ENCODE measurements at places on chromosomes 12 and 14.

DNA sequence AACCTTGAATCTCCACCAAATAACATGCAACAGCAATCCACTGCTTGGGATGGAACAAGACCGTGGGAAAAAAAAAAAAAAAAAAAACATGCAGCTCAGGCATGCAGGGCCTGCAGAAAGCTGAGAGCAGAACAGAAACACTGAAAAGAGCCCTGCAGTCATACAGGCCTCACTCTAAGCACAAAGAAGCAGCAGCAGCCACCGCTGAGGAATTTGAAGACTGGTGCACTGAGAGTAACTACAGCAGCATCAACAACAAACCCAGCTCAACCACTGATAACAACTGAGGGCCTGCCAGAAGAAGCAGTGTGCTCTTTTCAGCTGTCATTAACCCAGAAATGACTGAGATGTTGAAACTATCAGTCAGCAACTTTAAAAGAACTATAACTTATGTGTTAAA, 354.7 kb upstream of the TMTC1 start:
- no peaks in the 10 kb centered on the region for H3K36me3 ChIP-seq
- H3K4me3 ChIP-seq: no peak overlapping the region
- no peaks in the 10 kb centered on the region for H3K4me1 ChIP-seq
- no peak overlapping the region for H3K27ac ChIP-seq
- peak; percentile 33 for DNase-seq

- peak; percentile 13 for DNase-seq
- no peaks in the 10 kb centered on the region for H3K27me3 ChIP-seq
- no peak overlapping the region for H3K27ac ChIP-seq
- H3K4me1 ChIP-seq: no peaks in the 10 kb centered on the region
Observed at GRCh38 chr12:24993793-24994192, 44.9 kb upstream of the BCAT1 start.

DNA sequence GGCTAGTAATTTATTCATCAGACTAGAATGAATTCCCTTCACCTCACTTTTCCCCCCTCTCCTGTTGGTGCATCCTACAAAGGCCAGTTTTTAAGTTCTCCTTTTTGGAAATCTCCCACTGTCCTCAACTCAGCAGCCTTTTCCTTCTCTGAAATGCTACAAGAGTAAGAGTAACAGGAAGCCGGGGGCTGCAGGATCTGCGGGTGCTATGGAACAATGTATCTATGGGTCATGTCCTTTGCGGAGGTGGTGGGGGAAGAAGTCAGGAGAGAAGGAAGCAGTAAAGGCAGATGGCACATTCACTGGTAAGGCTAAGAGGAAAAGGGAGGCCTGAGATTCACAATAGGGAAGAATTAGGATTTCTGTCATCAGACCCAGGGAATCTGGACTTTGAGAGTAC, 22.2 kb upstream of the TESC start:
- no peak overlapping the region for H3K27ac ChIP-seq
- H3K36me3 ChIP-seq: no peaks in the 10 kb centered on the region
- H3K4me3 ChIP-seq: no peak overlapping the region
- H3K4me1 ChIP-seq: peaks cover 13% of the 10 kb centered on the region
- DNase-seq: no peak

- no peaks in the 10 kb centered on the region for H3K27me3 ChIP-seq
- H3K4me1 ChIP-seq: no peaks in the 10 kb centered on the region
- H3K4me3 ChIP-seq: no peak overlapping the region
- H3K36me3 ChIP-seq: no peaks in the 10 kb centered on the region
- no peak for DNase-seq
- H3K27ac ChIP-seq: no peak overlapping the region
Observed at GRCh38 chr12:3251691-3252090, 174.5 kb downstream of the TSPAN9 start.

- H3K4me1 ChIP-seq: peaks cover 64% of the 10 kb centered on the region
- no peak overlapping the region for H3K27ac ChIP-seq
- no peak for DNase-seq
- no peaks in the 10 kb centered on the region for H3K27me3 ChIP-seq
- no peak overlapping the region for H3K4me3 ChIP-seq
Observed at GRCh38 chr14:68968721-68969120, 10.4 kb downstream of the ACTN1 start.

GRCh38 chr12:69097619-69098368, 141.6 kb upstream of the CPSF6 start:
- H3K27ac ChIP-seq: no peak overlapping the region
- DNase-seq: no peak
- peaks cover 24% of the 10 kb centered on the region for H3K4me1 ChIP-seq
- no peaks in the 10 kb centered on the region for H3K27me3 ChIP-seq
- no peaks in the 10 kb centered on the region for H3K36me3 ChIP-seq

DNA sequence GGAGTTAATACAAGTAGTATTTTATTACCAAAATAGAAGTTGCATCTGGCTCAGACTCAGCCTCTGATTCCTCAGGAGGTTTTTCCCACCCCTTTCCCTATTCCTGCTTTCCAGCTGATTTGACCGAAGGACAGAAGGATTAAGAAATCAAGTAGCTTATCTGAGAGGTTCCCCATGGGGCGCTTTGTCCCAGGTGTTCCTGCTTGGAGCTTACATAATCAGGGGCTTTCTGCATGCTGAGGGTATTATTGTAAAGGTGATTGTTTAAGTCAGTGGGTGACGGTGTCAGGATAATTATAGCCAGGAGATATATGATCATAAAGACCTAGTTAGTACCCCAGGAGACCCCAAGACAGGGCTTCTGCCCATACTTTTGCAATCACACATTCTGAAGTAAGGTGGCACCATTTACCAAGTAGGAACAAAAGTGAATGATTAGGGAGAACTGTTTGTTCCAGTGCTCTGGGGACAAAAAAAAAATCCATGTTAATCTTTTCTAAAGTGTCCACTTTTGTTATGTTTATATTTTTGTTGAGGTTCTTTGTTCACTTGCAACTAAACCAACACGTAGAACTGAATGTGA, 921.3 kb downstream of the NRXN3 start:
- no peaks in the 10 kb centered on the region for H3K36me3 ChIP-seq
- no peaks in the 10 kb centered on the region for H3K27me3 ChIP-seq
- H3K27ac ChIP-seq: no peak overlapping the region
- DNase-seq: peak; percentile 22
- no peak overlapping the region for H3K4me3 ChIP-seq

DNA sequence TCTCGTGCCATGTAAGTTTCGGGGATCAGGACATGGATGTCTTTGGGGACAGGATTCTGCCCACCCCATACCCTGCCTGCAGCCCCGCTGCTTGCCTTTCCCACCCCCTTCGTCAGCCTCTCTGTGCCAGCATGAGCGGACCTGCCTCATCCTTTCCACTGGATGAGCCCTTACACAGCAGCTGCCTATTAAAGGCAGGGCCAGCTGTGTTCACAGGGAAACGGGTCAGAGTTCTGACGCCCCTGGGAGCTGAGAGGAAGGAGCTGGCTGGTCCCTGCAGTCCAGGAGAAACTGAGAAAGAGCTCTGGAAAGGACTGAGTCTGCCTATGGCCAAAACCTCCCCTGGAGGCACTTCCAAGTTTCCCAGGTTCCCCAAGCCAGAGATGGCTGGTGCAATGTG, 83.5 kb upstream of the NCOR2 start:
- H3K4me1 ChIP-seq: peaks cover 18% of the 10 kb centered on the region
- DNase-seq: no peak
- no peaks in the 10 kb centered on the region for H3K36me3 ChIP-seq

GRCh38 chr12:123489580-123489979, 31.6 kb downstream of the SNRNP35 start:
- H3K36me3 ChIP-seq: no peaks in the 10 kb centered on the region
- DNase-seq: no peak
- H3K27me3 ChIP-seq: no peaks in the 10 kb centered on the region
